ENCODE measurements at places on chromosomes 5 and 9.

DNA sequence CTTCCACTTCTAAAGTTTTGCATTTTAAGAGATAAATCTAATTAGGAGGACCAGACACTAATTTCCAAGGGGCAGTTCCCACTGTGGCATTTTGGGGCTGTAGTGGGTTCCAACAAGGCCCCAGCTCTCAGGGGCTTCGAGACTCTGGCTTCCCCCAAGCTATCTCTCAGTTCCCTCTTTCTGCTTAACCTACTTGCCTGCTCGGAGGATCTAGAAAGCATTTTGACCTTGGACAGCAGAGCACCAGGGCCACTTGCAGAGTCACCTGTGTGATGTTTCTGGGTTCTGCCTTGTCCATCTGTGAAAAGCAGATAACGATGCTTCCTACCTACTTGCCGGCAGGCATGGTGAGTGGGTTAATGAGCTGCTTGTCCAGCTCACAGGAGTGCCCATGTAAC lies 175.4 kb downstream of the MED10 start:
- DNase-seq: no peak

DNA sequence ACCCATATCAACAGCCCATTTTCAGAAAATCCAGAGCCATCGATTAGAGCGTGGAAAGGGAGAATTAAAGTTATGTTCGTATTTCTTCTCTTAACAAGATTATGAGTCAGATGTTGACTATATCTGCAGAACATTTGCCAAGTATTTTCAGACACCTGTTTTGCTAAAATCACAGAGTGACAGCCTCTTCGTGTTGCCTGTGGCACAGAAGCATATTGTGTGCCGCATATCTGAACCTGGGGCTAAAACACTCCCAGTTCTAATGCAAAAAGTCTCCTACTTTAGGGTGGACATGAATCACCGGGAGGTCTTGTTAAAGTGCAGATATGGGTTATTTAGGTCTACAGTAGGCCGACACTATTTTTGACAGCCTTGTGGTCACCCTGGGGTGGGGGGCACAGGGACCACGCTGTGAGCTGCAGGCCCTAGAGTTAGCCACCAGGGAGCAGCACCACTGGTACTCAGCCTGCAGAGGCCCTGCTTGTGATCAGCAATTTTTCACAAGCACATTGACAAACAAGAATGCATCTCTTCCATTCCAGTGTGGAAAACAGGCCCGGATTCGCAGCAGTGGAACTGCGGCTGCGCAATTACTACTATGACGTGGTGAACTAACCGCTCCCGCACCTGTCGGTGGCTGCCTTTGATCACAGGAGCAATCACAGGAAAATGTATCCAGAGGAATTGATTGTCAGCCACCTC lies 93.5 kb downstream of the SYK start:
- DNase-seq: no peak

- DNase-seq: no peak
These were observed at the start of gene PCDHGA9 for GRCh38 chr5:141402553-141403243. Gene PCDHGA9, plus strand, starts transcription at chr5:141402778. Its CDS starts 175 bp downstream, at chr5:141402953.

DNA sequence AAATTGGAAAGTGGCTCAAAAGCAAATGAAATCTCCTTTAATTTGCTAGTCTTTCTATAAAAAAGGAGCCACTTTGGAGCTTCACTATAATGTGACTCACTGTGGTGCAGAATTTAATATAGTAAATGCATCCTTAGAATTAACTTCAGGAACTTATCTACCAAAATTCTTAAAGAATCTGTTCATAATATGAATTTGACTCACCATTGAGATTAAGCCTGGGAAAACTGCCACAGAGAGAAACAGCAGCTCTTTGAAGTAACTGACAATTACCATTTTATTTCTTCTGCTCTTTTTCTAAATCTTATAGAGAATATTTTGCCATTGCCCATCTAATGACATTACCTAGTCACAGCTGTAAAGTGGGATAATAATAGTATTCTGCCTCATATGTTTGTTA lies 211.9 kb upstream of the CDH6 start:
- no peak for DNase-seq

DNA sequence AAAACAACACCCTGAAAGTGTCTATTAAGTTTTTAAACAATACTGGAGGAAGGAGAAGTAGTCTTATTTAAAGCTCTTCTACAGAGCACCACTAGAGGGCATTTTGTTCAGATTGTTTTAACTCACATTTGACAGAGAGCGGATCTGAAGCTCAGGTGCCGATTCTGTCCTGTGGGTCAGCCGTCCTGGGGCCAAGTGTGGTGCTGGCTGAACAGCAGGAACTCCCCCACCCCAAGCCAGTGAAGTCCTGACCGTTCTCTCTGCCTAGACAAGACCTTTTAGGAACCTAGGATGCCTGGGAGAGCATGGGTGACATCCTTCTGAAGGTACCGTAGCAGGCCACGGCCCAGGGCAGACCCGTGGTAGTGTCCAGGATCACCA lies 3.9 kb downstream of the EXOC3 start:
- DNase-seq: no peak

- no peak for DNase-seq
These were observed at the start of gene HMMR for GRCh38 chr5:163460562-163461171. Gene HMMR, plus strand, starts transcription at chr5:163460632. Its CDS starts 61 bp downstream, at chr5:163460693.

- no peak for DNase-seq
These were observed 81.6 kb upstream of the MIER3 start for GRCh38 chr5:57033503-57033902.

All from liver (tissue), 10 donors.